ENCODE measurements at places on chromosomes 2 and 18.

- DNase-seq: no peak
Measured at GRCh38 chr2:174844295-174844708, 80.0 kb upstream of the CHRNA1 start.

GRCh38 chr2:158184556-158185343 lies 83.1 kb downstream of the UPP2 start:
- DNase-seq: no peak

- DNase-seq: peak; percentile 41
Measured at GRCh38 chr18:7116001-7116730, 1.4 kb downstream of the LAMA1 start.

DNA sequence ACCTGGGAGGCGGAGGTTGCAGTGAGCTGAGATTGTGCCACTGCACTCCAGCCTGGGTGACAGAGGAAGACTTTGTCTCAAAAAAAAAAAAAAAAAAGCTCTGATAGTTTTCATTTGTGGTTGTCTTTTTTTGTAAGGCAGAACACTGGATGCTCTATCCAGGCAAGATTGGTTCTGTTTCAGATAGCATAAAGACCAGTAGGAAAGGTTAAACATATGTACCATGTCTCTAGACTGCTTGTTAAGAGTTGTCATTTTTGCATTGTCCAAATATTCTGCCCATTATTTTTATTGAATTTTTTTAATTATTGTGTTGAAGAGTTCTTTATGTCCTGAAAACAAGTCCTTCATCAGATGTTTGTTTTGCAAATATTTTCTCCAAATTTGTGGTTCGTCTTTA lies 60.0 kb downstream of the NCOA1 start:
- DNase-seq: no peak

DNA sequence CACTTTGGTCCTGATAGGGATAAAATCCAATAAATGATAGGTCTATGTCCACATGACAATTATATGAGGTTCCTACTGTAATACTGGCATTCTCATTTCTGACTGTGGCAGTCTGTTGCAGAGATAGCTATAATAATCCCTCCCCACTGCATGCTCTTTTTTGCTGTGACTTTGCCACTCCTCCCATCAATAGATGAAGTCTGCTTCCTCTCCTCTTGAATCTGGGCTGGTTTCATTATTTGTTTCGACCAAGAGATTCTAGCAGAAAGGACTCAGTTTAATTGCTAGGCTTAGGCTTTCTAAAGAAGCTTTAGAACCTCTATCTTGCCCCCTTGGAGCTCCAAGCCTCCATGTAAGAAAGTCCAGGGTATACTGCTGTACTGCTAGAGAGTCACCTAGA lies 23.3 kb upstream of the CREB1 start:
- DNase-seq: no peak

GRCh38 chr2:185610301-185610700 lies 128.3 kb upstream of the FSIP2 start:
- DNase-seq: no peak

DNA sequence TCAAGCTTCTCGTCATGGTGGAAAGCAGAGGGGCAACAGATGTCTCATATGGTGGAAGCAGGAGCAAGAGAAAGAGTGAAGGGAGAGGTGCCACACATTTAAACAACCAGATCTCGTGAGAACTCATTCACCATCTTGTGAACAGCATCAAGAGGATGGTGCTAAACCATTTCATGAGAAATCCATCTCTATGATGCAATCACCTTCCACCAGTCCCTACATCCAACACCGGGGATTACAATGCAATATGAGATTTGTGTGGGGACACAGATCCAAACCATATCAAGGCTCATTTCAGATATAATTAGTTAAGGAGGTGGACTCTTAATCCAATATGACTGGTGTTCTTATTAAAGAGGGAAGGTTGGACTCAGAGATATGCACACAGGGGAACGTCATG lies 272.8 kb downstream of the KCNS3 start:
- DNase-seq: no peak

DNA sequence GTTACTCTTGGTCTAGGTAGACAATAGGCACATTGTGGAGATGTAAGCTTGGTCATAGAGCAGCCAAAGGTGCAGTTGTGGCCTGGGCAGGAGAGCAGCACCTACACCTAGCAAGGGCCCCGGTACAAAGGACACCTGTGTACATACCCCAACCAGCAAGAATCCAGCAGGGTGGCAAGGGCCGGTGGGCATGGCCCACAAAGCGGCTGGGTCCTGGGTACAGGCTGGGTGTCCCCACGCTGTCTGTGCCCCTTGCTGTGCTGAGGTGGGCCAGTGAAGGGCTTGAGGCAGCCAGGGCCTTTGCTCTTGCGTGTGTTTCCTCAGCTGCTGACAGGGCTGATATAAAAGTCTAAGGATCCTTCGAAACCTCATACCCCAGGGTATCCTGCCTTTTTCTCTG lies 501.8 kb downstream of the EIPR1 start:
- no peak for DNase-seq

DNA sequence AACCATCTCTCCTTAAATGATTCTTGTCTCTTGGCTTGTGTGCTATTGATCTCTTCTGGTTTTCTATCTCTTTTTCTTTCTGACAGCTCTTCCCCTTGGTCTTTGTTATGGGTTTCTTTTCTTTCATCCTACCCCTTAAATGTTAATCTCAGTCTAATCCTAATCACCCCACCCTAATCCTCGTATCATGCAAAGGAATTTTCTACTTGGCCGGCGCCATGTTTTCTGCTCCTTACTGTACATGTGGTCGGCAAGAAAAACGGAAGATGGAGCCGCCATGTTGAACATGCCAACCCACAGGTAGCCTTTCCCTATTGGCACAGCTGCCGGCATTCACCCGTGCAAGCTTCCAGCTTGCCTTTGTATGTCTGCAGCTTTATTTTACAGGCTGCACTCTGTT lies 61.8 kb upstream of the VPS54 start:
- no peak for DNase-seq

DNA sequence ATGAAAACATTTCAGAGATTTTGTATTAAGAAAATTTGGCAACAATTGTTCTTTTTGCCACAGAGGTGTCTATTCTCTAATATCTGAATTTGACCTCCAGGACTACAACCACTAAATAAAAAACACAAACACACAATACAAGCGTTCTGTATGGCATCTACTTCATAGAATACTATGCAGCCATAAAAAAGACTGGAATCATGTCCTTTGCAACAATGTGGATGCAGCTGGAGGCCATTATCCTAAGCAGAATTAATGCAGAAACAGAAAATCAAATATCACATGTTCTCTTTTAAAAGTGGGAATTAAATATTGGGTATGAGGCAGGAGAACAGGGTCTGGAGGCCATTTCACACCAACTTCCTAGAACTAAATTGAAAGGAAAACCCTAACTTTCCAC lies 19.5 kb downstream of the SLC25A12 start:
- no peak for DNase-seq

- DNase-seq: no peak
Measured at GRCh38 chr2:34239511-34239910, 640.4 kb upstream of the FAM98A start.

Measured in HTR-8/SVneo (cell line).